ENCODE measurements at places on chromosomes 12 and 14.

DNA sequence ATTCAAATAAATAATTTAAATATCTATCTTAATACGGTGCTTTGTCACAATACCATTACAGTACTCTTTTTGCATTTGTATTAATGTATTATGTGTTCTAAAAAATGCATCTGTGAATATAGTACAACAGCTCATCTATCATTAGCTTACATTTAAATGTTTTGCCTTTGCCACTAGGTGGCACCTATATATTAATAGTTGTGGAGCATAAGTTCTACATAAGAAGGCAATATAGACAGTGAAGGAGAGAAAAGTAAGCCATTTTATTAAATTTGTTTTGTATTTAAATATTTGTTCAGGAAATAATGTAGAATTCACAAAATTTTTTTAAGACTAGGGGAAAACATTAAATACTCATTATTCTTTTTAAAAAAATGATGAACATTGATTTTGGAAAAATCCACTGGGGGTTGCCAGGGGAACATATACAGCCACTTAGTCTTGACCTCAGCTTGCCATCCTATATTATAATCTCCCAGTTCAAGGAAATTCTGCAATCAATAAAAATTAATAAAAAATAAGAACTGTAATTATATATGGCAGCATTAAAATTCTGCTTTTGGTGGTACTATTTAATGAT is 9.8 kb downstream of the CCER1 start:
- no peak for DNase-seq

GRCh38 chr12:78385541-78385940 is 479.0 kb upstream of the SYT1 start:
- DNase-seq, result no peak

DNA sequence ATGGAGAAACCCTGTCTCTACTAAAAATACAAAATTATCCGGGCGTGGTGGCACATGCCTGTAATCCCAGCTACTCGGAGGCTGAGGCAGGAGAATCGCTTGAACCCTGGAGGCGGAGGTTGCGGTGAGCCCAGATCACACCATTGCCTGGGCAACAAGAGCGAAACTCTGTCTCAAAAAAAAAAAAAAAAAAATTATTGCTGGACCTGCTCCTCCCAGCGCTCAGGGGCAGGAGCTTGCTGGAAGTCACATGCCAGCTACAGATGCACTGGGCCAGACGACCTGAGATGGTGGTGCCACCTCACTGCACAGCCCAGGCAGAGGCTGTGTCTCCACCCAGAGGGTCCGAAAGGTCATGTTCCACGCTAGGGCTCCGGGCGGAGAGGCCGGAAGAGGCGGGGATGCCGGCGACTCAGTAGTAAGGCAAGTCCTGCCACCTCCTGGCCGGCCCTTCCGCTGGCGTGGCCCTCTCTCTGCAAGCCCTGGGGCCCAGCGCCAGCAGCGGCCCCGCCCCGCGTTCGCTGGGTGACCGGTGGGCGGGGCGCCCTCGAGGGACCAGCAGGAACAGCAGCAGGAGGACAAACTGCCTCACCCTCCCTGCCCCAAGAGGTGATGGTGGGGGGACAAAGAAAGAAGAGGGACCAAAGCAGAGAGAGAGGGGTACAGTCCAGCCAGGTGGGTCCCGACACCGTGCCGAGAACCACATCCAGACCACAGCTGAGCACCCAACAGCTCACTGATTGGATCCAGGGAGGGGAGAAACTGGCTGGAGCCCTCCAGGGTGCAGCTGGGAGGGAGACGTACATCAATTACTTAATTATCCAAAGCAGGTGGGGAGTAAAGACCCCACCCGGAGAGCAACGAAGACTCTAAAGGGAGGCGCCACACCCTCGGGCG is 3.6 kb upstream of the RHOF start:
- DNase-seq, result no peak

DNA sequence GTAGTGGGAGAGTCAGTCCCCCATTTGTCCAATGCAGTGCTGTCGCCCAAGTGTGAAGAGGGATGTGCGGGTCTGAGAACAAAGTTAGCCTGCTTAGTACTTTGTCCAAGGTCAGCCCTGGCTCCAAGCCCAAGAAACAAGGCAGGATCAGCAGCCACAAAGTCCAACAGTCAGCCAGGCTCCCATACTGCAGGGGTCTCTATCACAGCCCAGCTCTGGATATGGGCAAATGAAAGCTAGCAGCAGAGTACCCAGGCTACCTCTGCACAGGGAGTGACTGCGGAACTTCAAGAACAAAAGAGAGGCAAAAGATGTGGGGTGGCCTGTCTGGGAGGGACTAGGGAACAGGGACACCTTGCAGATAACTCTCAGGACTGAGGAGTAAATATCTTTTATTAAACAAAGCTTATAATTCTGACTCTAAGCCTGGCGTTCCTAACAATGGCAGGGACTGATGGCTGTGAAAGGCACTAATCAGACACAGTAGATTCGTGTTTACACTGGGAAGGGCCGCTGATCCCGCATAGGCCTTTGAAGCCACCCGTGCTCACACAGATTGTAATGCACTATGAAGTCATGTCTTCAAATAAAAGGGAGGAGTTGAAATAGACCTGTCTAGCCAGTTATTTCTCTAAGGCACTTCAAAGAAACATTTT is 91.0 kb upstream of the EEA1 start:
- DNase-seq, result no peak

DNA sequence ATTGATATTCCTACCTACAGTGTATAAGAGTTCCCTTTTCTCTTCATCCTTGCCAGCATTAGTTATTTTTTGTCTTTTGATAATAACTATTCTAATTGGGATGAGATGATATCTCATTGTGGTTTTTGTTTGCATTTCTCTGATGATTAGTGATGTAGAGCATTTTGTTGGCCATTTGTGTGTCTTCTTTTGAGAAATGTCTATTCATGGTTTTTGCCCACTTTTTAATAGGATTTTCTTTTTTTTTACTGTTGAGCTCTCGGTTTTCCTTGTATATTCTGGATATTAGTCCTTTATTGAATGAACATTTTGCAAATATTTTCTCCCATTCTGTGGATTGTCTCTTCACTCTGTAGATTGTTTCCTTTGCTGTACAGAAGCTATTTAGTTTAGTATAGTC is 79.6 kb upstream of the AMIGO2 start:
- no peak for DNase-seq

DNA sequence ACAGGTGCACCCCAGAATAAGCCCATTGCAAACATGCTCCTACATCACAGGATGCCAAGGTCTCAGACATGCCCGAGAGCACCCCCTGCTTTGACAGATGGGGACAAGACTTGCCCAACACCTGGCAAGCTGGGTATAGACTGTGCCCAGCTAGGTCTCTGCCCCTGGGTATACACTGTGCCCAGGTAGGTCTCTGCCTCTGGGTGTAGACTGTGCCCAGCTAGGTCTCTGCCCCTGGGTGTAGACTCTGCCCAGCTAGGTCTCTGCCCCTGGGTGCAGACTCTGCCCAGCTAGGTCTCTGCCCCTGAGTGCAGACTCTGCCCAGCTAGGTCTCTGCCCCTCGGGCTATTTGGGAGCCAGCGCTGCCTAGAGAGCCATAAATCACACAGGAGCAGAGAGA is 85.9 kb downstream of the CCDC88C start:
- no peak for DNase-seq

DNA sequence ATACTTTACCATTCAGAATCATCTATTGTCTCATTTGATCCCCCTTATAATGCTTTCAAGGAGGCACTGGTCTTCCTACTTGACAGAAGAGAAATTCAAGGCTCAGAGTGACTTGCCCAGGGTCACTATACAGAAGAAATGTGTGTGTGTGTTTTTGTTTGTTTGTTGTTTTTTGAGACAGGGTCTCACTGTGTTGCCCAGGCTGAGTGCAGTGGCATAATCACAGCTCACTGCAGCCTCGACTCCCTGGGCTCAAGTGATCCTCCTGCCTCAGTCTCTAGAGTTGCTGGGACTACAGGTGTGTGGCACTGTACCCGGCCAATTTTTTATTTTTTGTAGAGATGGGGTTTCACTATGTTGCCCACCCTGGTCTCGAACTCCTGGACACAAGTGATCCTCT is 22.9 kb downstream of the IRF2BPL start:
- no peak for DNase-seq

- no peak for DNase-seq
Observed at GRCh38 chr14:74879427-74880182, 2.1 kb upstream of the DLST start.

GRCh38 chr12:121943926-121944325 is 25.5 kb downstream of the CFAP251 start:
- DNase-seq, result no peak

- no peak for DNase-seq
Observed at GRCh38 chr12:21580748-21581516, 23.7 kb downstream of the GYS2 start.

GRCh38 chr14:57640036-57640435 is 146.4 kb upstream of the CCDC198 start:
- DNase-seq, result no peak

DNA sequence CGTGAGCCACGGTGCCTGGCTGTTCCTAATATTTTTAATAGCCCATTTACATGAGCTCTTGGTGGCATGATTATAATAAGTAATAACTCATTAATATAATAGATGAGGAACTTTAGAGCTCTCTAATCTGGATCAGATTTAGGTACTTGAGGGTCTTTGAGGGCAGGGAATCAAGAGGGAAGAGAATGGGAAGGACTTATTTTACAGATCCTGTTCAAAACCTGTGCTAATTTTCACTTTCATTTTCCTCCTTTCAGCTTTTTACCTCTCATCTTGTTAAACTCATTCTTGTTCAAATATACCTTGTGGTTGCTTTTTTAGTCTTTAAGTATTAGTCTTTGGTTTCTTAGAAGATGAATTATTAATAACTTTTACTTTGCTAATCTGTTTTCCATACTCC is 5.6 kb downstream of the NECAP1 start:
- no peak for DNase-seq

DNA sequence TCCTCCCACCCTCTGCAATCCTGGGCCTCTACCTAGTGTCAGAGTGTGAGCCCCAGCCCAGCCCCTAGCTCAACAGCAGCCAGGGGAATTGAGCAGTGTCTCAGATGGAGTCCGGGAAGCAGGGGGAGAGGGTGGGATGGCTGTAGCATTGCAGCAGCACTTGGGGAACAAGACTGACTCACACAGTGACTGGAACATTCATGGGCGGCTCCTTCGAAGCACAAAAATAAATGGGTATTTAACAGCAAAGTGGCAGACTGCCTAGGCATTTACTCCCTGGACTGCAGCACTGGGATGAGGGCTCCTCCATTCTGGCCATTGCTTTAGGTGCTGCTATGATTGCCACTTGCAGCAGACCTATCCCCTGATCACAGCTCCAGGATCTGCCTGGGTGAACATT is 46.0 kb upstream of the STK38L start:
- DNase-seq, result no peak

GRCh38 chr12:94157981-94158411 is 9.6 kb downstream of the PLXNC1 start:
- no peak for DNase-seq

- no peak for DNase-seq
Observed at GRCh38 chr12:79766705-79767464, 76.1 kb upstream of the PAWR start.

- no peak for DNase-seq
Observed at GRCh38 chr12:3190101-3190500, 112.9 kb downstream of the TSPAN9 start.

DNA sequence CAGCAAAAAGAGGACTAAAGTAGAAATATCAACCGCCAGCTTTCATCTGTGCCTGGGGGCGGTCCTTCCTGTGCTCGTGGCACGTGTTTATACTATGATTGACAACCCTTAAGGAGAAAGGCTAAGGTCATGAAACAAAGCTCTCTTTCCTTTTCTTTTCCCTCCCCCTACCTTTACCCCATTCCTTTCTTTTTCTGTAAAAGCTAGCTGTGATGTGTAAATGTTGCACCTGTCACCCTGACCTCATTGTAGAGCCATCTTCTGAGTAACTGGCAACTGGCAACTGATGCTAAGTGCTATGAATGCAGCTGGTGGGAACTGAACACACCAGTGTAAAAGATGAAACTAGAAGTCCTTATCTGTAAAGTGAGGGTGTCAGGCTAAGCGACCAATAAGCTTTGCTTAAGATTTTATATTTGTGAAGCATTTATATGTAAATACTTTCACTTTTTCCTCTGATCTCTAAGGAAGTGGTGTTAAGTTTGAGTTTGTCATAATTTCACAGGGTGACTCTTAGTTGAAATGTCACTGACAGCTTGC is 102.8 kb upstream of the BCAT1 start:
- peak; percentile 25 for DNase-seq

DNA sequence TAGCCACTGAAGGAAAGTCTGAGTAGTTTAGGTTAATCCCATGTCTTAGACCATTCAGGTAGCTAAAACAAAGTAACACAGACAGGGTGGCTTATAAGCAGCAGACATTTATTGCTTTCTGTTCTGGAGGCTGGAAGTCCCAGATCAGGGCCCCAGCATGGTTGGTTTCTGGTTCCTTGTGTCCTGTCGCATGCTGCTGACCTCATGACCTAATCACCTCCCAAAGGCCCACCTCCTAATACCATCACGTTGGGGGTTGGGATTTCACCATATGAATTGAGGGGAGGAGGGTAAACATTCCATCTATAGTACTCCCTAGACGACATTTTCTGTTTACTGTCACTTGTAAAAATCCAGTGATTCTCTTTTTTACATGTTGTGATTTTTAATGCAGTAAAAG is 148.6 kb downstream of the FBXL14 start:
- no peak for DNase-seq

DNA sequence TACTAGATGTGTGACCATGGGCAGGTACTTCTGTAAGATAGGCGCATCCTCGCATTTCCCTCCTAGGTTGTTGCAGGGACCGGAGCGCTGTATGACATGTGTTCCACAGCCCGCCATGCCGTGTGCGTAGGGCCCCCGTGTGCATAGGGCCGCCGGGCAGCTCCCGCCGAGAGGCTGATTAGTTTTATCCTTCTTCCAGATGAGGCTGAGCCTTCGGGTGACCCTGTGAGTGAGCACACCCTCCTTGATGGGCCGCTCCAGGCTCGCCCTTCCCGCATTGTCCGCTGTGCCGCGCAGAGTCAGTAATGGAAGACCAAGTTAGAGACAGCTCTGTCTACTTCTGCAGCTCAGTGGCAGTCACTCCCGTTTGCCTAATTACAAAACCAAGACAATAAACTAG is 72.9 kb upstream of the DYNC1H1 start:
- no peak for DNase-seq

GRCh38 chr12:6532927-6533652 is 1.2 kb upstream of the GAPDH start:
- DNase-seq, result no peak

DNA sequence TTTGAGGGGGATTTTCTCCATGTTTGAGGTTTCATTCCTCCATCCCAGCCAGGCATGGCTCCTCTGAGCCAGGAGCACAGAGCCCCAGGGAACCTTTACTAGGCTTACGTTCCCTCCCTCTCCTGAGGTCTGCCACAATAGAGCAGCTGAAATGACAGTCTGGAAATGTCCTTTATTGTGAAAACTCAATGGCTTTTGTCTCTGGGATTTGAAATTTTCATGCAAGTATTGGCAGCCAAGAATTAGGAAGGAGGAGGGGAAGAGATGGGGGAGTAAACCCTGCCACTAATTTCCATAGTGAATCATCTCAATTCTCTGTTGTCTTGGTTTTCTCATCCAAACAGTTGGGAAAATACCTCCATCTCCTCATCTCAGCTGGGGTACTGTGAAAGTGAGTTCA is 2.6 kb upstream of the PLEKHG3 start:
- DNase-seq, result no peak

All from T-helper 22 cell (primary cell).